ENCODE measurements at places on chromosomes 5 and 9.
A peak's percentile ranks its signal among the peaks of the same experiment; 100 is the strongest.

GRCh38 chr9:87337335-87338087 is 160.2 kb upstream of the DAPK1 start:
- DNase-seq: no peak

GRCh38 chr5:133370904-133371303 is 241.4 kb downstream of the FSTL4 start:
- DNase-seq: no peak

GRCh38 chr9:22060831-22061383 is 51.8 kb upstream of the CDKN2B start:
- DNase-seq: no peak

DNA sequence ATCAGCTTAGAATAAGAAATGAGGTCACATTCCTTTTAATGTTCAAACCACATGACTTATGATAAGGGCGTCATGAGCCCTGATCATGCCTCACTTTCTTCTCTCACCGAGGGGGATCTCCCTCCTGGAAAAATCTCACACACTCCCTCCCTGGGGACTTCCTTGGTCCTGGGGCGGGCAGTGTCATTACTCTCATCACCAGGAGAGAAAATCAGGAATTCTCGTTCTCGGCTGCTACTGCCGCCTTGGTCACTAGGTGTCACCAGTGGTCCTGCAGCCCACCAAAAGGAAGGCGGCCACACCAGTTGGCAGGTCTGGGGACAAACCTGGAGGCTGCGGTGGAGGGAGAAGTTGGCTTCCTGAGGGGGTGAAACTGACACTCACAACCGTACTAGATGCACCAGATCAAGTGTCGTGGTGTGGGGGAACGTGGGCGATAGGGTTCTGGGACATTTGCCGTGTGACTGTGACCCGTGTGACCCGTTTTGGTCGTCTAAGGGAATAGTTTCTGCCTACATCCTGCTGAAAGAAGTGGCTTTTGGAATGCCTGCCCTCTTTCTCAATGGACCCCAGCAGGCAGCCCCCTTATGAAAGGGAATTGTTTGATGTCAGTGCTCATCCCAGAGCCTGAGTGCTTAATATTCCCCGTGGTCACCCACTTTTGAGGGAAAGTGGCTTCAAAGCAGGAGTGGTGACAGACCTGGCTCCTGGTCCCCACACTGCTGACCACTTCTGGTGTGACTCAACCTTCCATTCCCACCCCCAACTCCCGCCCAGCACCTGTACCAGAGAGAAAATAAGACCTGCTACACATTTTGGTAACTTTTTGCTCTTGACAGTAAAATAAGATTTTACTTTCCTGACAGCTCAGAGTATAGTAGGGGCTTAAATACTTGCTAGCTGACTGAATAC is 63.2 kb downstream of the ACER2 start:
- DNase-seq: no peak

DNA sequence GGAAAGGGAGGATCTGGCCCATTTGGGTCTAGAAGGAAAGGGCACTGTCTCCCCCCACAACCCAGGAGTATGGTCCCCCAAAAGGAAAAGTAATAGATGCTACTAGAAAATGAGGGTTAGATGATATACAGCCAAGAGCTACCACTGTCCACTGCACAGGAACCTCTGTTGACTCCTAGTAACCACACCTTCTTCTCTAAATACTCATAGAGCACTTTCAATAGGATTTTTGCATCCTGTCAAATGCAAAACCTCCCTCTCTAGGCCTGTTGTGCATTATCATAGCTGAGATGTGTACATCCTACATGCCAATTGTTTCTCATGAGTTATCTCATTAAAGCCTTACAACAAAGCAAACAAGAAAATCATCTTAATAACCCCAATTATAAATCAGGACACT is 66.8 kb downstream of the THBS4 start:
- DNase-seq: no peak

- DNase-seq: no peak
These were observed 195.8 kb upstream of the KLF9 start for GRCh38 chr9:70610287-70610644.

DNA sequence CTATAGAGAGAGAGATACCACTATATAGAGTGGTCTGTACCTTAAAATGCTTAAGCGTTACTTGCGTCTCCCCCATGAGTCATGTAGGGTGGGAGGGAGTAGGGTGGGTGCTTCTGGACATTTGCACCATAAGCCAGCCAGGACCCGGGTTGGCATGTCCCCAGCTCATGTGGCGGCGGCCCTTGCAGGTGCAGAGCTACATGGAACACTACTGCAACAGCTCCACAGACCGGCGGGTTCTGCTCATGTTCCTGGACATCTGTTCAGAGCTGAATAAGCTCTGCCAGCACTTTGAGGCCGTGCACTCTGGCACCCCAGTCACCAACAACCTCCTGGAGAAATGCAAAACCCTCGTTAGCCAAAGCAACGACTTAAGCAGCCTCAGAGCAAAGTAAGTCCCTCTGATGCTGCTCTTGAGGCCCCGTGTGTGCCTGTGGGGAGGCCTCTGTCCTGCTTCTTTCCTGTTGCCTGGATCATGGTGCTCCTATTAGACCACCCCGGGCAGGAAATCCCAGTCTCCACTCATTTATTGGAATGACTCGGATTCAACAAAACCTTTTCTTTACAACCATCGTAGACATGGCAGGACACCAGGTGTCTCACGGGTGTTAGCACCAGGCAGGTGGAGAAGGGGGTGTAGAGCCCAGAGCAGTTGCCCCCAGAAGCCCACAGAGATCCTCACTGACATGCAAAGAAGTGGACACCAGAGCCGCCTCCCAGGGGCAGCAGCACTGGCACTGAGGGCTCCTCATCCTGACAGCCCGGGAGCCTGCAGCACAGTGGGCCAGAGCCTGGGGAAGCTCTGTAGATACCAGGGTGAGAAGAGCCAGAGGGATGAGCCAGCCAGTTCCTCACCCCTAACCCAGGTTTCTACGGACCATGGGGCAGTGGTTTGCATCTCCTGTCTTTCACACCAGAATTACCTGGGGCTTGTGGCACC is 8.8 kb downstream of the SPACA9 start:
- no peak for DNase-seq

- no peak for DNase-seq
These were observed 732.7 kb downstream of the SEMA5A start for GRCh38 chr5:8813180-8813579.

GRCh38 chr5:174410716-174411478 is 313.5 kb upstream of the MSX2 start:
- no peak for DNase-seq

- DNase-seq: no peak
These were observed 88.7 kb downstream of the ITGA1 start for GRCh38 chr5:52876456-52876855.

GRCh38 chr5:34718516-34718915 is 62.4 kb downstream of the RAI14 start:
- no peak for DNase-seq

GRCh38 chr9:92140074-92140753 is 25.0 kb upstream of the SPTLC1 start:
- peak; percentile 87 for DNase-seq

DNA sequence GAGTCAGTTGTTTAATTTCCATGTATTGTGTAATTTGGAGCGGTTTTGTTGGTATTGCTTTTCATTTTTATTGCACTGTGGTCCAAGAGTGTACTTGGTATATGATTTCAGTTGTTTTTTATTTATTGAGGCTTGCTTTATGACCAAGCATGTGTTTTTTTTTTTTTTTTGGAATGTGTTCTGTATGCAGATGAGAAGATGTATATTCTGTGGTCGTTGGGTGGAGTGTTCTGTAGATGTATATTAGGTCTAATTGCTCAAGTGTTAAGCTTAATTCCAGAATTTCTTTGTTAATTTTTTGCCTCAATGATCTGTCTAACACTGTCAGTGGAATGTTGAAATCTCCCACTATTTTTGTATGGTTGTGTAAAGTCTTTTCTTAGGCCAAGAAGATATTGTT is 23.4 kb downstream of the ADGRV1 start:
- DNase-seq: no peak

- DNase-seq: no peak
These were observed 39.8 kb downstream of the NEK6 start for GRCh38 chr9:124297551-124297901.

GRCh38 chr5:73274881-73275663 is 102.1 kb downstream of the TMEM174 start:
- DNase-seq: no peak

- DNase-seq: no peak
These were observed 41.9 kb upstream of the RNF38 start for GRCh38 chr9:36441966-36442365.

DNA sequence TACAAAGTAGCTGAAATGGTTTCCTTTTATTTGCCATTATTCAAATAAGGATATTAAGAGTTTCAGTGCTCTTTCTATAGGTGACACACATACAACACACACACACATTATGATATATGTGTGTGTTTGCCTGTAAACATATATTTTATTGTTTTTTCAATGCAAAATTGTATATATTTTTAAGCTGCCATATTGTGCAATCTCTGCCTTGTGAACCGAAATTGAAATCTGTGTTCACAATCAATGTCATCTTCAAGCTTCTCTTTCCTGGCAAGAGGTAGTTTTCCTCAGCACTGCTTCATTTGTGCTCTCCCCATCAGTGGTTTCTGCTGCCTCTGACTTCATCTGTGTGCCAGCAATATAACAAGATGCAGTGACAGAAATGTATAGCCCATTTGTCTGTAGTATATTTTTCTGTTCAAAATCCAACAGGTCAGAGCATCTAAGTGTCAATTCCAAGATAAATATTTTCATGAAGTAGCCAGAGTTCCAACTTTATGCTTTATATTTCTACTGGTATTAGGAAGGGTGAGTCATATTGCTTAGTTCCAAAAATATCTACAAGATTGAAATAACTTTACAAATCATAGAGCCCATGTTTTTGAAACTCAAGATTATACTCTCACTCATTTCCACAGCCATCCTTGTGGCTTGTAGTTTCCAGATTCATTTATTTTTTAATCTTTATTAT is 1704.8 kb upstream of the CDH9 start:
- no peak for DNase-seq

DNA sequence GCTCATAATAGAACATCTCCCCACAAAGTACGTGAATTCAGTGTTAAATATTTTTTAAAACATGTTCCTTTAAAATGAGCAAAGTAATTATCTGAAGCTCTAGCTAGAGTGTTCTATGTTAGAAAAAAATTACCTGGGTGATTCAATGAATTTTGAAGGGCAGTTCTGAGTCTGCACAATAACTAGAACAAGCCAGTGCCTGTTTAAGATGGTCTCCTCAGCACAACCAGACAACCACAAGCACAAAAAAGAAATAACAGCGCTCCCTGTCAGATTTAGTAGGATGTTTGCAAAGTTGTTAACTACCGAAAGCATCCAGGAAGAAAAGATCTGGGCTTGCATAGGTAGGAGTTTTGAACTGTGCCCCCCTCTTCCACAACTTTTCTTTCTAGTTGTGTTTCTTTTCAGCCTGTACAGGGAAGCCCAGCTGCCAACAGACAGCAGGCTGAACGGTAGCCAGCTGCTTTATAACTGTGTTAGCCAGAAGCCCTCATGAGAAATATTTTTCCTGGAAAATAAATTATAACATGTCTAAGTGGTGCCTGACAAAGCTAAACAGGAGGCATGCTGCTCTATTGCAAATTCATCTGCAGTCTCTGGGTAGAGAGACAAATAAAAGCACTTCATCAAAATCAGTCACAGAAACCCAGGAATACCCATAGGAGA is 1026.9 kb downstream of the MAT2B start:
- no peak for DNase-seq

All from type B pancreatic cell (in vitro differentiated cells).